ENCODE measurements at places on chromosomes 5 and 9.

GRCh38 chr5:124054564-124054963, 542.6 kb downstream of the CSNK1G3 start:
- DNase-seq: no peak

GRCh38 chr9:122125158-122125508, 32.0 kb upstream of the TTLL11 start:
- DNase-seq: peak; percentile 75

DNA sequence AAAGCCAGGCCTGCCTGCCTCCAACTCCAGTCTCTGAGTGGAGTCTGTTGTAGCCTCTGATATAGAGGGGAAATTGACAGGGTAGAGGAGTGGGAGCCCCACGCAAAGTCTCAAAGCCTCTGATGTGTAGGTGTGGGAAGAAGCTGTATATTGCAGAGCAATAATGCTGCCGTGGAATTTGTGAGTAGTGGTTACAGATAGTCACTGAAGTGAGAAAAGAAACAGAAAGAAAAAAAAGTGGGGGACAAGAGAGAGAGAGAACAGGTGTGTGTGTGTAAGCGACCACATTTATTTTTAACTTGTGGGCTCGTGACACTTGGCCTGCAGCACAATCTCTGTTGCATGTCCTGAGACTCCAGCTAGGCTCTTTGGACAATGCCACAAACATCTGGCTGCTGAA, 227.8 kb downstream of the NSG2 start:
- no peak for DNase-seq

DNA sequence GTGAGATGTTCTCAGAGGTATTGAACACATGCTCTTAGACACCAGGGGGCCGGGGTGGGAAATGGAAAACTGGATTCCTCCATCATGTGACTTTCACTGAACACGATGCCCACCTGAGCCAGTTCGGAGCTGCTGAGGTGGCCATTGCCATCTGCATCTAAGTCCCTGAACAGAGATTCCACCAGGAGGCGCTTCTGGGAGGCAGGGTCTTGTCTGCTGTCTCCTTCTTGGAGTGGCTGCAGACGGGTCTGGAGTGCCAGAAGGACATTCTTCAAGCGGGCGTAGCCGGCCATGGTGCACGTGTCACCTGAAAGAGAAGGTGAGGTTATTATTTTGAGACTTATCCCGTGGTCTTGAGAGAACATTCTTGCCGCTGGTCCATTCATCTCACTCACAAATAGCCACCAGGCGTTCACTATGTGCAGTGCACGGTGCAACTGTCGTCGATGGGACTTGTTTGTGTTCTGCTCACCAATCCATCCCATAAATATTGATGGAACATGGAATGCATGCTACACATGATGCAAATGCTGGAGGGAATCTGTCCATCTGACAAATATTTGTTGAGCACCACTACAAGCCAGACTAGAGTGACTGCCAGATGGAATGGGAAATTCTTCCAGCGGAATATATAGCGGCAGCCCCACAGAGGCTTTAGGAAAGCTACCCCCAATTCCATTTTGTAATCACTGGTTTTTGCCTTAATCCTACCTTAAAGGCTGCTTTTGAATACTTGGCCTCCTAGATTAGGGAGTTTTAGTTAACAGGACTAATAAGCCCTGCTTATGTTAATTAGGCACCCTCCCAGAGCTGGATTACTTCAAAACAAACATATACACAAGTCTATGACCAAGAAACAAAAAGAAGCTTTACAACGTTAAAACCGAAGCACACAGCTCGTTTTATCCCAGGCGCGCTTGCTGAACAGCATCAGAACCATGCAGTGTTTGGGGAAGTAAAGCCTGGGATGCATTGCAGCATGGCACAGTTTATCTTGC, 264.8 kb downstream of the HSPA4 start:
- DNase-seq: no peak

- no peak for DNase-seq
Measured at GRCh38 chr5:81751836-81752643, 1.1 kb upstream of the SSBP2 start.

DNA sequence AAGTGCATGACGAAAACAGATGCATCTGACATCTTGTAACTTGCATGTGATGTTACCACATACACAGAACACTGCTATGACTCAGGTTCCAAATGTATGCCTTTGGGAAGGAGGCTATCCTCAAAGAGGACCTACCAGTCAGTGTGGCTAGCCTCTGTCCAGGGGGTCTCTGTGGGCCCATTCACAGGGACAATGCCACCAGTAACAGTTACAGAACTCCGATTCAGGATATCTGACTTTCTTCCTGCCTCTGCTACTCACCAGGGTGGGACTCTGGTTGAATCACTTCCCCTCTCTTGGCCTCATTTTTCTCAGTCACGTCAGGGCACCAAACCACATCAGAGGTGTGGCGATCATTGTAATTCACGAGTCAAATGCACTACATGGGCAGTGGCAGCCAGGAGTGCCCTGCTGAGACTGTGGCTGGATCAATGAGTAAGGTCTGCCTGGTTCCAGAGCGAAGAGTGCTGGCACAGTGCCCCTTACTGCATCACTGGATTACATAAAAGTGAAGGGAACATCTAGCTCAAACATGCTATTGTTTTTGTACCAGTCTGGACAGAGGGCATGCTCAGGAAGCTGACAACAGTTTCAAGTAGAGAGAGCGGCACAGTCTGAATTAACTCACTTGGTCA, 13.2 kb downstream of the ATOX1 start:
- peak; percentile 9 for DNase-seq

GRCh38 chr5:56110646-56111403, 116.1 kb upstream of the IL6ST start:
- no peak for DNase-seq

DNA sequence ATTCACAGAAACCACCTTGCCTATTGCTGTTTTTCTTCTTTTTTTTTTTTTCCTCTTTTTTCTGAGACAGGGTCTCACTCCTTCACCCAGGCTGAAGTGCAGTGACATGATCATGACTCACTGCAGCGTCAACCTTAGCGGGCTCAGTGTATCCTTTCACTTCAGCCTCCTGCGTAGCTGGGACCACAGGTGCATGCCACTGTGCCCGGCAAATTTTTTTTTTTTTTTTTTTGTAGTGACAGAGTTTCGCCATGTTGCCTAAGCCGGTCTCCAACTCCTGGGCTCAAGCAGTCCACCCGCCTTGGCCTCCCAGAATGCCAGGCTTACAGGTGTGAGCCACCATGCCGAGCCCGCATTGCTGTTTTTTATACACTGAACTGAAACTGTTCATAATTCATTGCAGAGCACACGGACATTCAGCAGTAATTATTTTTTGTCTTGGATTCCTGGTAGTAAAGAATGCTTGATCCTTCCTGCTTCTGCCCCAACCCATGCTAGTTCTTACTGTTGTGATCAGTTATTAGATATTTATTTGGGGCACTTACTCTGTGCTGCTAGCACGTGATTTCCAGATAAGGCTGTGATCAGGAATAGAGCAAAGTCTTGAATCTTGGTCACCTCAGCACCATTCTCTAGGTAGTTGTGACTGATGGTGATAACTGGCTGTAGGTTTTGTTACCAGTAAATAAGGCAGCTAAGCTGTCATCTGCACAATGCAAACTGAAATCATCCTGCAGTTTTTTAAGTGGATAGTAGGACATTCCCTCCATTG, 14.0 kb downstream of the MAP3K1 start:
- peak; percentile 64 for DNase-seq

GRCh38 chr9:111754800-111755199, 39.9 kb downstream of the SHOC1 start:
- no peak for DNase-seq

All from activated T-cell treated with anti-CD3 and anti-CD28 coated beads, Interleukin-2, amount 50 U/mL, for 4 hours (primary cell).